ENCODE measurements at places on chromosomes 5 and 9.
A peak's percentile ranks its signal among the peaks of the same experiment; 100 is the strongest.

DNA sequence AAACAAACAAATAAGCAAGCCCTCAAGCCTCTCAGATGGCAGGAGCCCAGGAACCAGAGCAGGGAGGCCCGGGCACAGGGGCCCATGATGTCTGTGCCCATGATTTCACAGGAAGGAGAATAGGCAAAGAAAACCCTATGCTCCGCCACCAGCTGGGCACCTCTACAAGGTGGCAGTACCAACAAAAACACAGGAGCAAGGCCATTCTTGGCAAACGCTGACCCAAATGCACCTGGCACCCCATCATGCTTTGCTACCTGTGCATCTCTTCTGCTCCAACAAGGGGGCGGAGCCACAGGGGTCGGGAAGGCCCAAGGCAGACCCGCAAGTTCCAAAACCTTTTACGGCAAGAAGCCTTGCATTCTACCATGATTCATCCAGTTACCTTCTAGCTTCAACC lies 3.1 kb downstream of the BRD3 start:
- no peak for DNase-seq

GRCh38 chr9:69130456-69131441 lies 43.3 kb upstream of the TJP2 start:
- no peak for DNase-seq

DNA sequence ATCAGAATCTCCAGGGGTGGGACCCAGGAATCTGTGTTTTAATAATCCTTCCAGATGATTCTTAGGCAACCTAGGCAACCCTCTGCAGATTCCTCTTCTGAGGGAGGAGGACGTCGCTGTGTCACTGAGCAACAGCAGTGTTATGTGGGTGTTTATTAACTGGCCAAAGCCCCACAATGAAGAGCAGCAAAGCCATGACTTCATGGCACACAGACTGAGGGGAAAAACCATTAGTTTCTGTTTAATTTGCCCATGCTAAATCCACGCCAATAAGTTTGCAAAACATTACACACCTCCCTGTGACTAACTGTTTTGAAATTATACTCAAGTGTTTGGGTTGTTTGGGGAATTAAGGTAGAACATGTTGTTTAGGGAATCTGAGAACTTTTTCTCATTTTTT lies 83.7 kb upstream of the TMED7 start:
- DNase-seq, result no peak

- no peak for DNase-seq
Observed at GRCh38 chr5:112758676-112759075, 21.0 kb downstream of the APC start.

- no peak for DNase-seq
Observed at GRCh38 chr5:140690376-140690932, 716 bp downstream of the HARS1 start.

- no peak for DNase-seq
Observed at GRCh38 chr5:72555871-72556270, 48.7 kb upstream of the ZNF366 start.

GRCh38 chr5:1500411-1501091 lies 23.2 kb downstream of the LPCAT1 start:
- no peak for DNase-seq

DNA sequence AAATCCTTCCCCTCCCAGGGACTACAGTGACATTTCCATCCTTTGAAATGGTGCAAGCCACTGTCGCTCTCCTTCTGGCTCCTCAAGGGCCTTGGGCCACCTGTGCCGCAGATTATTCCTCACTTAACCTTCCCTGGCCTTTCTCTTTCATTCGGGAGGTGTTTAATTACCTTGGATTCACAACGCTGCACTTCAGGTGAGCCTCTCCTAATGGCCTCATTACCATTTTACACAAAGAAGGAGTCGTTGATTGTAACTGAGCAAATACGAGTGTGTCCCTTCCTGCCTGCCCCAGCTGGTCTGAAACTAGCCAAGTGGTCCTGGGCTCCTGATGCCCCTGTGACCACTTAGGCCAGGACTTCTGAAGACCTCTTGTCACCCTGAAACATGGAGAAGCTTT lies 205.0 kb downstream of the CRB2 start:
- DNase-seq, result no peak

GRCh38 chr5:101904736-101905135 lies 391.3 kb downstream of the SLCO4C1 start:
- no peak for DNase-seq

DNA sequence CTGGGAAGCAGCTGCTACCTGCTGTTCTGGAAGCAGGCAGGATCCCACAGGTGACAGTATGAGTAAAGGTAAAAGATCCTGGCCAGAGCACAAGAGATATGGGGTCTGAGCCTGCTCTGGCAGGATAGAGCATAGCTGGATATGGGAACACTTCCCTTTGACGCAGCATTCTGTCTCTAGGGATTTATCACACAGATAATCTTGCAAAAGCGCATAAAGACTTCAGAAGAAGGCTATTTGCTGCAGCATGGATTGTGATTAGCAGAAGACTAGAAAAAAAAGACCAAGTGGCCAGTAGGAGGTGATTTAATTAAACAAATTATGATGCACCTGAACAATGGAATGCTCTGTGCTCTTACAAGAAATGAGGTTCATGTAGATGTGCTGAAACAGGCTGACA lies 52.4 kb upstream of the PWWP2A start:
- DNase-seq, result no peak

GRCh38 chr9:86034863-86035734 lies 64.3 kb downstream of the GOLM1 start:
- DNase-seq, result no peak

- no peak for DNase-seq
Observed at GRCh38 chr9:26665666-26666065, 226.9 kb downstream of the CAAP1 start.

DNA sequence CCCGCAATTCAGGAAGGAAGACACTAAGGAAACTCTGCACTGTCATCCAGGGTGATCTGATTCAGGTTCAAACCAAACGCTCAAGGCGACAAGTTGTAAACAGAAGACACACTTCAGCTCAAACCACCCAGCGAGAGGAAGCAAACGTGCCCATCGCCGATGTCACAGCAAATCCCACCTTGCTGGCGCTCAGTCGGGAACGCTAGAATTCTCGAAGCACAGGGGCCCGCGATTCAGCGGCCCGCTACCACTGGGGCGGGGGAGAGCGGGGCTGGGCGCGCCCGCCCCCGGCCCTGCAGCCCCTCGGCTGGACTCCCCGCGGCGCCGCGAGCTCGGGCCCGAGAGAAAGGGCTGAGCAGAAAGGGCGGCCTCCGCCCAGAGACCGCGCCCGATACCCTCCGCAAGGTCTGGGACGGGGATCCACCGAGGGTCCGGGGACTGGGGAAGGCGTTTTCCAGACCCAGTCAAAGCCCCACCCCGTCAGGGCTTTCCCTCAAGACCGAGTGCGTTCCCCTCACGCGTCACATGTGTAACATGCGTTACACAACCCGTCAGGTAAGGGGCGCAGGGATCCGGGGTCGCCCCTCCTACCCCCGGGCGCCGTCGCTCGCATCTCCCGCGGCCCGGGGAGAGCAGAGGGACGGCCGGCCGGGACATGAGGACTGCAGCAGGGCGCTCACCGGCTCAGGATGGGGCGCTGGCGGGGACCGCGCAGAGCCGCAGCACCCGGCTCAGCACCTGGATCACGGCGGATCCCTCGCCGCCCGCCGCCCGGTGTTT lies 469 bp downstream of the AGTPBP1 start:
- peak; percentile 20 for DNase-seq

DNA sequence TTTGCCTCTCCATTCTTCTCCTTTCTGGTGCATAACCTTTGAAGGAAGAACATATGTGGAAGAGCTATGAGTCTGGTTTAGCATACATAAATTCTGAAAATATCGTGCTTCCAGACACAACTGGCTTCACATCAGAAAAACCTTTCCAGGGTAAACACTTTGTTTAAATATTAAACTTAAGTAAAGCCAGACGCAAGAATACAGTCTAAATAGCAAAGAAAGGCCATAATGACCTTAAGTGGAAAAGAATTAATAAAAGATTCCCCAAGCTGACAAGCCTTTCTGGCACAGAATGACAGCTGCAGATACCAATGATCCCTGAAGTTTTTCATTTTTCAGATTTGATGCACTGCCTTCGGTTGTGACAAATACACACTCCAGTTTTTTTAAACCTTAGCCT lies 13.5 kb upstream of the TSSK1B start:
- no peak for DNase-seq

- DNase-seq, result no peak
Observed at GRCh38 chr9:120344230-120344629, 235.7 kb downstream of the CDK5RAP2 start.

DNA sequence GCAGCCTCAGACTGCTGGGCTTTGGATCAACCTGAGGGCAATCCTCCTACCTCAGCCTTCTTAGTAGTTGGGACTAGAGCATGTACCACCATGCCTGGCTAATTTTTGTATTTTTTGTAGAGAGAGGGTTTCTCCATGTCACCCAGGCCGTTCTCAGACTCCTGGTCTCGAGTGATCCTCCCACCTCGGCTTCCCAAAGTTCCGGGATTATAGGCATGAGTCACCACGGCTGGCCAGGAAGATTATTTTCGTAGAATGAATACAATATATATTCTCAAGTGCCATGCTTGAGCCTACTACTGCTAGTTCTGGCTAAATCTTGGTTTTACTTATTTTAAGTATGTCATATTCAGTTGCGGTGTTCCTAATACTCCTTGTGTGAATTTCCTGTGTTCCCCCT lies 88.2 kb upstream of the CLINT1 start:
- DNase-seq, result no peak

- no peak for DNase-seq
Observed at GRCh38 chr9:127129718-127130085, 7.3 kb upstream of the ANGPTL2 start.

- DNase-seq, result no peak
Observed at GRCh38 chr5:56475689-56476486, 242.8 kb upstream of the ANKRD55 start.

- DNase-seq, result no peak
Observed at GRCh38 chr5:163624431-163624830, 119.0 kb downstream of the MAT2B start.

GRCh38 chr5:150404941-150405816 lies 7.5 kb downstream of the CD74 start:
- no peak for DNase-seq

DNA sequence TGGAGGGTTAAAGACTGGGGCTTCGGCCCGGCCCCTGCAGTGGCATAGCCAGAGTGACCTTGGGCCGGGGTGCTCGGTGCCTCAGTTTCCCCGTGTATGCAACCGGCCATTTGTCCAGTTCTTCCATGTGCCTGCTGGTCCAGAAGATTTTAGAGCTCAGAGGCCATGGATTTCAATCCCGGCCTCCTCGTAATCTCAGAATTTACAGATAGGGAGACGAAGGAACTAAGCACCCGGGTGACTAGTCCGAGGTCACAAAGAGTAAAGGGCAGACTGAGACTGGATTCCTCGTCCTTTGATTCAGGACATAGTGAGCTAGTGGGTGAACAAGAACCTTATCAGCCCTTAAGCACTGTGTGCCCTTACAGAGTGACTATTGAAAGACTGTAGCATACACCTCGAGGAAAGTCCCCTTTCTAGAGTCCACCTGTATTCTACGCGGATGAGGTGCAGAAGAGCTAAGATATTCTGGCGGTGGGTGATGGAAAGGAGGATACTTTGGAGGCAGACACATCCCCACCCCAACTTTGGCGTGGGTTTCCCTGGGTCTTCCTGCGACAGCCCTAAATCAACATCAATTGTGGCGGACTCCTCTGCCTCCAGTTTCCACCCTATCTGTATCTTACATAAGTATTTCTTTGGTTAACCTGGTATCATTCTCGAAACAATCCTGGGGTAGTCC lies 597 bp downstream of the SLC31A1 start:
- no peak for DNase-seq

DNA sequence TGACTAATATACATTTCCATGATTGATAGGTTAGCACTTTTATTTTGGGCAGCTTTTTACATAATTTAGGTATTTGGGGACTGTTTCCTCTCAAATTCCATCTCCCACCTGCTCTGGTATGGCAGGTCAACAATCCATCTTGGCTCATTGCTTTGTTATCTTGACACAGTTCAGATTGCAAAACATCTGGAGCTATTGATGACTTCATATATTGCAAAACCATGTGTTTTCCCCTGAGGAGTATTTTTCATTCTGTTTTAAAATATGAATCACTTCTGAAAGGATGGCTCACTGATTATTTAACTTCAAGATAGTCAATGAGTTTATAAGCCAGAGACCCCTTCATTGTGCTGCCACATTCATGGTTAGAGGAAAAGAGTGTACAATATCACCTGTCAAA lies 1206.0 kb upstream of the C9orf72 start:
- no peak for DNase-seq

DNA sequence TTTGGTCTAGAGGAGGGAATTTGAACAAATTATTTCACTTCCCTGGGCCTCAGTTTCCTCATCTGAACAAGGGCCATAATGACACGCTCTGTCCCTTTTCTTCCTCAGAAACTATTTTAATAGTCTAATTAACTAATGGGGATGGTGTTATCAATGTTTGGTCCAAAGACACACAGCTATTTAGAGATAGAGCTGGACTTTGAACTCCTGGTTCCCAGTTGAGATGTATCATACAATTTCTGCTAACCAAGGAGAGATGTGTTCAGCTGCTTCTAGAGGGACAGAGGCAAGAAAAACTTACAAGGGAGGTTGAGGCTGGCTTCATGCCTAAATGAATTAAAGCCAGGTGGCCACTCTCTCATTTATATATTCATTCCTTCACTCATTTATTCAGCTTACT lies 90.6 kb upstream of the CLINT1 start:
- no peak for DNase-seq

DNA sequence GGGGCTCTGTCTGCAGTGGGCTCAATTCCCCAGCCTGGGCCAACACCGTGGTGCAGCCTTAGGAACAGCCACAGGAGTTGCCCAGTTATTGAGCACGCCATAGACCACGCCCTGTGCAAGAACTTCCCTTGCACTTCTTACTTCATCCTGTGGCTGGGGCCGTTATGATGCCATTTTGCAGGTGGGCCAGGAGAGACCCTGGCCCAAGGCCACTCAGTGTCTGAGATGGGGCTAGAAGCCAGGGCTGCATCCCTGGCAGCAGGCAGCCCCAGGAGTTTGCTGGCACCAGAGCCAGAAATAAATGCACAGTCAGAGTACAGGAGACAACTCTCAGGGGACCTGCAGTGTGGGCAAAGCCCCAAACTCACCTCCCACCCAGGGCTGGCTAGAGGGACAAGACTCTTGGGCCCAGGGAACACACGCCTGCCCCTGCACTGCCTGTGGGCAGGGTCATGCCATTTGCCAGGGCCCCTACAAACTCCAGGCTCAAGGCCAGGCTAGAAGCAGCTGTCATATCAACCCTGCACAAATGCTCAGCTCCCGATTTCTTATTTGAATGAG lies 6.7 kb downstream of the CORO2A start:
- DNase-seq, result no peak
